ENCODE measurements at places on chromosomes 4 and X. TPM values are rescaled to one million over a fixed set of nuclear protein-coding genes. Genes with fewer than 3 reads are reported as not detected.

The PIN4 gene
- 6.9 TPM for total RNA-seq

The CORIN gene
- total RNA-seq: 3.2 TPM

The BEND4 gene
- total RNA-seq: not detected

The TBC1D9 gene
- total RNA-seq: 31.5 TPM

The TAF7L gene
- total RNA-seq: 0.32 TPM

The GAGE12J gene
- total RNA-seq: not detected

The SRPK3 gene
- total RNA-seq: 0.86 TPM
